Ascending aorta (tissue), 2 donors: ENCODE measurements at places on chromosomes 4 and X.

DNA sequence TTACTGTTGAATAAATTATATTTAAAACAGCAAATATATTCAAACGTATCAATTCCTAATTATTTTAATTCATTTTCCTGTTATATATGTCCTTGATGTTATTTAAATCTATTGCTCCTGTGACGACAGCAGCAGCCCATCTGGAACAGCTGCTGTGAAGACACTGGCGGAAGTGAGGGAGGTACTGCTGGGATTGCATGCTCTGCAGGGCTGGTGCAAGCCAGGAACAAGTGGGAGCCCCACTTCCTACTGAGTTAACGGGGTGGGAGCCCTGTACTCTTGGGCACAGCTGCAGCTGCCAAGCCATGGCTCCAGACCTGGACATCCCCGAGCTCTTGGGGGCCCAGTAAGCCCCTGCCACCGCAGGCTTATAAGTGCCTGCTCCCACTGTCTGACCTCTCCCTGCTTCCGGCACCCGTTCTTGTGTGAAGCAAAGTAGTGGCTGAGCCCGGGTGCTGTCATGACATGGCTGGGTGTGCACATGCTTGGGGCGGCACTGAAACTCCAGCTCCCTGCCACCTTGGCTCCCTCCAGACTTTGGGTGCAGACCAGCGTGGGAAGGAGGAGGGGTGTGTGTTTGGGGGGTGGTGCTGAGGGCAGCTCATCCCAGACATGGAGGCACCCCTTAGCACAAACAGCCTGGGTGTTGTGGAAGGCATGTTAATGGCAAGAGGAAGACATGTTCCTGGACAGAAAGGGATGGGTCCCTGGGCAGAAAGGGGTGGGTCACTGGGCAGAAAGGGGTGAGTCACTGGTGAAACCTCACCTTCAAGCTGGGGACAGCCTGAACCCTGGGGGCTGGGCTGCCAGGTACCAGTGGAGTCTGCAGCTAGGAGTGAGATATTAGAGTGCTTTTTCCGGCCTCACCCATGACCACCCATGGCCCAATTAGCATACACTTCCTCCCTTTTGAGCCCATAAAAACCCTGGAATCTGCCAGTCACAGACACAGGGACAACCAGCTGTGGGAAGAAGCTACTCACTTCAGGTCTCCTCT is 1981.3 kb upstream of the IGFBP7 start:
- no peak for DNase-seq

- DNase-seq, result no peak
These were observed 60.8 kb downstream of the NPY1R start for GRCh38 chr4:163271555-163272127.

DNA sequence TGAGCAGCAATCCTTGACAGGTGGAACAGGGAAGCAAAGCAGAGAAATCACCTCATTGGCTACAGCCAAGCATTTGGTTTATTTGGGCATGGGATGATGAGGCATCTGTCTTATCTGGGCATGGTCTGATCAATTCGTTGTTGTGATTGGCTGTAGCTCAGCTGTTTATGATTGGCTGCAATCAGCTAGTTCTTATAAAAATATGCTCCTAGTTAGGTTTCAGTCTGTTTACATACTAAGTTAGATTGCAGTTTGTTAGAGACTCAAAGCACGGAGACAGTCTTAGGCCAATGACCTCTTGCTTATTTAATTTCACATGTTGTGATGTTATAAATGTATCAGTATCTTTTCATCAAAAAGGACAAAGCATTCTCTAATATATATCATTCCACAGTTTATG is 312.0 kb downstream of the PDGFC start:
- DNase-seq, result no peak

DNA sequence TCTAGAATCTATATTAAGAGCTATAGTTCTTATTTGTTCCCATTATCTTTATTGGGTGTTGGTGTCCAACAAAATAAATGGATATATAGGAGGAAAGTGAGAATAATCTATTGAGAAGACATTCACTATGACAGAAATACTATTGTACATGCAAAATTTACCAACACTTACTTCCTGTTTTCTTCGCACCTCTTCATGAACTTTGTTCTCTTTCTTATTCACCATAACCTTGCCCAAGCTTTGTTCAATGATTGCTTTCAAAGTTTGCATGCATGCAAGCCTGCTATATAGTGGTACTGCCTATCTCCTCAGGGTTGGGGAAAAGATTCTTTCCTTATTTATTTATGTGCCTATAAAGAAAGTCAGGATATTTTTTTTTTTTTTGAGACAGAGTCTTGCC is 176.4 kb upstream of the JADE1 start:
- no peak for DNase-seq

DNA sequence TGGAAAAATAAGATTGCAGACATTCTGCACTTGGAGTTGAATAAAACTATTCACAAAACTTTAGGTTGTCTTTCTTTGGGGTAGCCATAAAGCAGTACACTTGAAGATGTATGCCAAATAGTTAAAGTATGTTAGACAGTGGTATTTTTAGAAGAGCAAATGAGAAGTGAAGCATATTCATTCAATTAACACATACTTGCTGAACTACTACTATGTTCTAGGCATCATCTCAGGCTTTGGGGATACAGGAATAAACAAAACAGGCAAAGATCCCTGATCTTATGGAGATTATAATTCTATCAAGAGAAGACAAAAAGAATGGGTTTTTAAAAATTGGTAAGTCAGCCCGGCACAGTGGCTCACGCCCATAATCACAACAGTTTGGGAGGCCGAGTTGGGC is 29.0 kb downstream of the RBMX start:
- DNase-seq, result no peak

DNA sequence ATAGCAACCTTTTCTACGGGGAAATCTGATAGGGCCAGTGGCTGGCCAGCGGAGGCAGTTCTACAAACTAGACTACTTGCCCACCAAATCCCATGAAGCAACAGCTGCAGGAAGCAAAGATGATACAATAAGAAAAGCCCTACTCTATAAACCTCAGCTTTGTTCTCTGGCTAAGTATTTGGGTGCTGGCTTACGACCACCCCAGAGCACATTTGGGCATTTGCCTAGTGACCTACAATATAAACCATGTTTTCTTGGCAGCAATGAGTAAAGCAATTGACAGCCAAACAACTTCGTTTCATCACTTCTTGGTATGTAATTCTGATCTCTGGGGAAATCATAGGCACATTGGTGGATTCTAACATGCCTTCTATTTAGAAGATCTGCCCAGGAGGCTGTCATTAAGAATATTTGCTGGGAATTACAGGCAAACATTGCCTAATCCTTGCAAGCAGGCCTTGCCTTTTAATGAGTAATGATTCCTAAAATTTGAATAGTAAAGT is 7.5 kb upstream of the LHFPL1 start:
- DNase-seq, result no peak

GRCh38 chrX:431056-431455 is 44.3 kb upstream of the PPP2R3B start:
- no peak for DNase-seq

- DNase-seq, result no peak
These were observed 18.1 kb downstream of the OFD1 start for GRCh38 chrX:13752646-13753045.

DNA sequence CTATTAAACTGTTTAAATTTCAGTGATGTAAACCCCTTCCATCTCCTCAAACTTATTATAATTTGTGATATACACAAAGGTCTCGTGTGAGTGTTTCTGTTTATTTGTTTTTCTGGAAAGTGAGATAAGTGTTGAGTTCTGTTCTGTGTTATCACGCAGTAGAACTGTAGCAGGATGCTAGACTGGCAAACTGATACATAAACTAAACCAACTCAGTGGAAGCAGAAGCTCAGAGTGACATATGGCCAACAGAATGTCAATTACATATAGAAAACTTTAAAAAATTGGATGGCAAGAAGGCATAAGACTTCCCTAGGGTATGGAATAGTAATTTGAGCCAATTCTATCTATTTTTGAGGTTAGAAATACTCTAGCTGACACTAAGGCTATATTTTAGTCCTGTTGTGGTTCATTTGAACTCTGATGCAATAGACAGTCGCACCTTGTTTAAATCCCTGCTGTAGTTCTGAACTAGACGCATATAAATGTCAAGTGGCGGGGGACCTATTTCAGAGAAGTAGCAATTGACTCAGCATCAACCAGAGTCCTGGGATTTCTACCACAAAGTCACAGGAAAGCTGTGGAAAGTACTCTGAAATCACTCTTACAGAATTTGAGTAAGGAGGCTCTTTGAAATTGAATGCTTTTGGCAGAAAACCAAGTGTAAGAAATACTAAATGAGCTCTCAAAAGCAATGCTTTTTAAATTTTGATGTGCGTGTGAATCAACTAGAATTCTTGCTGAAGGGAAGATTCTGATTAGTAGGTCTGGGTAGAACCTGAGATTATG is 294.4 kb downstream of the INPP4B start:
- no peak for DNase-seq

DNA sequence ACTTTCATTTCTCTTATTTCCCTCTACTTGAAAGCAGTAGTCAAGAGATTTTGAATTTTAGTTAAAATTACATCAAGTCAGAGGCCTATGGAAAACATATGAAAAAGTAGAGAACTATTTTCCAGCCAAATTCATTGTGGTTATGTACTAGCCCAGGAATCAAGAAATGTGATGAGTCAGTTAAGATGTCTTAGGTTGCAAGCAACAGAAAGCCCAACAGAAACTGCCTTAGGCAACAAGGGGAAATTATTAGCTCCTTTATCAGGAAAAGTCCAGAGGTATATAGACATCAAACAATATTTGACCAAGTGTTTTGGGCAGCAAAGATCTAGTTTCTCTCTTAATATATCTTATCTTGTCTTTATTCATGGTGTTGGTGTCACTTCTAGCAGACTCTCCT is 37.8 kb upstream of the FRMD7 start:
- no peak for DNase-seq
